ENCODE measurements at places on chromosomes 13 and 19.

GRCh38 chr13:48629277-48629676, 24.5 kb upstream of the CYSLTR2 start:
- no peak for DNase-seq

GRCh38 chr13:112912726-112913440, 56.1 kb upstream of the MCF2L start:
- DNase-seq, result no peak

DNA sequence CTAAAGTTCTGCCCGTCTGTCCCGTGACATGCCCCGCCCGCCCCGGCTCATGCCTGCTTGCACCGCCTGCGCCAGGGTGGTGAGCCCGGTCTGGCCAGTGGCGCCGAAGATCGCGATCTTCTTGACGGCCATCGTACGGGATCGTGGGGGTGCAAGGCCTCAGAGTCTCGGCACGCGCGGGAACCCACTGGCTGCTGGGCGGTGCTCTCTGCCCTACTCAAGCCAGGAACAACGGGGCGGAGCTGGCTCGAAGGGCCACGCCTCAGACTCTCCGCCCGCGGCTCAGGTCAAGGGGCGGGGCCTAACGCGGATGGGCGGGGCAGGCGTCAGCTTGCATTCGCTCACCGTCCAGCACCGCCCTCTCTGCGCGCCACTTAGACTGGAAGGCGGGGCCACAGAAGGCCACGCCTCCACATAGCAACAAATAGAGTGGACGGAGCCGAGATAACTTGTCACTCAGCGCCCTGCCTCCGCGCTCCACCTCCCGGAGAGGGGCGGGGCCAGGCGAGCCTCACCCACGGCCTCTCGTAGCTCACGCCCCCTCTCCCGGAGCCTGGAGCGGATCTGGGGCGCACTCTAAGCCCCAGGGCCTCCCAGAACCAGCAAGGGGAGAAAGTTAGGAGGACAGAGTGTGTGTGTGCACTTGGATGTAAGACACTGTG, at the start of gene BLVRB:
Gene BLVRB (minus strand): TSS at position 189 of the 662 bp plus-strand sequence. CDS start 57 bp downstream, at position 132.
- DNase-seq, result peak; percentile 99

DNA sequence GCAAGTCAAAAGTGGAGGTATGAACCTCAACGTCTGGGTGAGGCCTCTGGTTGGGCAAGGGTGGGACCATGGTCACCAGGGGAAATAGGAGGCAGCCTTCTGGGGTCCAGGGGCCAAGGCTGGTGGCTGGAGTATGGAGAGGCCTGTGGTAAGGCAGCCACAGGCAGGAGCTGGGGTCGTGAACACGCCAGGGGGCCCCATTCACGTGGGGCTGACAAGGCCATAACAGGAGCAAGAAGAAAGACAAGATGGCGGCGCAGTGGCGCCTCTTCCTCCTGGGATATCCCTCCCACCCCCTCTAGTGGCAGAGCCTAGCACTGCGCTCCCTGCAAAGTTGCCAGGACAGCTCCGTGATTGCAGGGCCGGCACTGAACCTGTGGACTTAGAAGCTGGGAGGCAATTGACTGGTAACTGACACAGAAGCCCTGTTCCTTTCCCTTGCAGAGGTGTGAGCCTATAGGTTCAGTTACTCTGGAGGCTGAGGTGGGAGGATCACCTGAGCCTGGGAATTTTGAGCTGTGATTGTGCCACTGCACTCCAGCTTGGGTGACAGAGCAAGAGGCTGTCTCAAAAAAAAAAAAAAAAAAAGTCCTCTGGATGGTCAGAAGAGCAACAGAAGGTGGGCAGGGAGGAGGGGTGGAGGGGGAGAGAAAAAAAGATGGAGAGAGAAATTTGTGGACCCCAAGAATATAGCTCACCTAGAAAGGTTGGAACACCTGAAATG, 19.7 kb upstream of the EDDM13 start:
- peak; percentile 77 for DNase-seq

GRCh38 chr19:16371540-16371986, 46.9 kb downstream of the KLF2 start:
- no peak for DNase-seq

- no peak for DNase-seq
These were observed 38.8 kb downstream of the NLRP12 start for GRCh38 chr19:53785196-53785889.

- no peak for DNase-seq
These were observed 127.5 kb downstream of the LIG4 start for GRCh38 chr13:108087810-108088209.

DNA sequence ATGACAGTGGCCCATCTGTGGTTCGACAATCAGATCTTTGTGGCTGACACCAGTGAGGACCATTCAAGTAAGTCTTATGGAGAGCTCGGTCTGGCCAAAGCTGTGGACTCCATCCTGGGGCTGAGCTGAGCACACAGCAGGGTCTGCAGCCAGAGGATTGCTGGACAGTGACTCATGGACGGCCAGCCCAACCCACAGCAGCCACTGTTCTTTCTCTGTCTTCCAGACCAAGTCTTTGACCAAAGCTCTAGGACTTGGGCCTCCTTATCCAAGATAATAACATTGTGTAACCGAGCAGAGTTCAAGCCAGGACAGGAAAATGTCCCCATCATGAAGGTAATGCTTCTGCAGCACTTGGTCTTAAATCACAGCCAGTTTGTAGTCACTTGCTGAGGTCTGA, 12.4 kb downstream of the ATP12A start:
- no peak for DNase-seq

Measured in HEK293T (cell line).